CD8-positive, alpha-beta T cell (primary cell): ENCODE measurements at places on chromosomes 6 and 20.

- no peak for DNase-seq
These were observed 145.1 kb downstream of the KIF16B start for GRCh38 chr20:16428112-16428511.

GRCh38 chr6:92706976-92707375 is 712.4 kb downstream of the EPHA7 start:
- DNase-seq, result no peak

DNA sequence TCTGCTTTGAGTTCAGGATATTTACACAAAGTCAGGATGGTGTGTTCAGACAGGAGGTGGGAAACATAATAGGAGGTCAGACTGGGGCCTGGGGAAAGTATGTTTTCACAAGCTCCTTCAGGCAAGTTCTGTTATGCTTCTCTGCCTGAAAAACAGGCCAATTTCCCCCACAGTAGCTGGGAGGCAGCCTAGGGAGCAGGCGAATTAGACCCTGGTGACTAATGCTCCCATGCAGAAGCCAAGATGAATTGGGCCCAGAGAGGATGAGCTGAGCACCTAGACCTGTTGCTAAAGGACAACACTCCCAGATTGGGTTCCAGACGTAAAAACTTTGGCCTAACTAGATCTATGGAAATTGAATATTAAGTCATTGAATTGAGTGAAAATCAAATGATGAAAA is 142.2 kb upstream of the MAP3K7 start:
- DNase-seq, result no peak

DNA sequence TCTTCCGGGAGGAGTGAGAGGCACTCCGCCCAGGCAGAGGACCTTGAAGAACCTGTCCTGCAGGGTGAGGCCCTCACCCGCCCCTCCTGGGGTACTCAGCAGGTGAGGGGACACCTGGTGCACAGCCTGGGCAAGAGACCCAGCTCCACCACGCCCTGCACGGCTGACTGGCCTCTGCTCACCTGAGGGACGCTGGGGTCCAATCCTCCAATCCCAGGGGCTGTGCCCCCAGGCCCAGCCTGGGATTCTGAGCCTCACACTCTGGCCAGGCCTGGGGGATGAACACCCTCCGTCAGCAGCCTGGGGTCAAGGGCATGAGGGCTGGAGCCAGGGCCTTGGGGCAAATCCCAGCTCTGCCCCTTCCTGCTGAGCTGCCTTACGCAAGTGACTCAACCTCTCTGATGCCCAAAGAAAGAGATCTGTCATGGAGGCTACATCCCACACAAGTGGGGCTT is 149.9 kb upstream of the PTPN1 start:
- no peak for DNase-seq

GRCh38 chr20:39775110-39775509 is 813.0 kb downstream of the DHX35 start:
- no peak for DNase-seq

- DNase-seq, result no peak
These were observed 61.1 kb upstream of the TGM3 start for GRCh38 chr20:2234598-2235191.

- DNase-seq, result no peak
These were observed 14.7 kb upstream of the TRIM26 start for GRCh38 chr6:30227763-30228487.
